ENCODE measurements at places on chromosomes 3 and 15.

DNA sequence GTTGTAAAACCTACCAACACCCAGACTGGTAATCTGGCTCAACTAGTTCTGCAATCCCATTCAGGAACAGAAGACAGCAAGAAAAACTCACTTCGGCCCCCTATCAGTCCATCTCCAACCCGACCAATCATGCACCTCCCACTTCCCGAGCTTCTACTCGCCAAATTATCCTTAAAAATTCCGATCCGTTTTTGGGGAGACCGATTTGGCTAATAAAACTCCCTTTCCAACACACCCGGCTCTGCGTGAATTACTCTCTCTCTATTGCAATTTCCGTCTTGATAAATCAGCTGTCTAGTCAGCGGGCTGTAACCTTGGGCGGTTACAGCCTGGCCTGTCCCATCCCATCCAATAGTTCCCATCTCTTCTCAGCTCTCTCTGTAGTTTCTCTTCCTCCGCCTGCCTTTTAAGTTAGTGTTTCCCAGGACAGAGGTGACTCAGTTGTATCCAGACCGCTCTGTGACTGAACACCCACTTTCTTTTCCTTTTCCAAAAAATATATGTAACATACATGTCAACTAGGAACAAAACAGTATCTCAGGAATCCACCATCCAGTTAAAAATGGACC is 780 bp upstream of the ACAD9 start:
- DNase-seq, result peak; percentile 38

GRCh38 chr3:126309165-126309564 is 48.0 kb downstream of the KLF15 start:
- DNase-seq, result no peak

- DNase-seq, result no peak
These were observed 104.2 kb downstream of the CNTN6 start for GRCh38 chr3:1197051-1197450.

- DNase-seq, result peak; percentile 2
These were observed 147.7 kb downstream of the SMAD6 start for GRCh38 chr15:66849746-66850077.

DNA sequence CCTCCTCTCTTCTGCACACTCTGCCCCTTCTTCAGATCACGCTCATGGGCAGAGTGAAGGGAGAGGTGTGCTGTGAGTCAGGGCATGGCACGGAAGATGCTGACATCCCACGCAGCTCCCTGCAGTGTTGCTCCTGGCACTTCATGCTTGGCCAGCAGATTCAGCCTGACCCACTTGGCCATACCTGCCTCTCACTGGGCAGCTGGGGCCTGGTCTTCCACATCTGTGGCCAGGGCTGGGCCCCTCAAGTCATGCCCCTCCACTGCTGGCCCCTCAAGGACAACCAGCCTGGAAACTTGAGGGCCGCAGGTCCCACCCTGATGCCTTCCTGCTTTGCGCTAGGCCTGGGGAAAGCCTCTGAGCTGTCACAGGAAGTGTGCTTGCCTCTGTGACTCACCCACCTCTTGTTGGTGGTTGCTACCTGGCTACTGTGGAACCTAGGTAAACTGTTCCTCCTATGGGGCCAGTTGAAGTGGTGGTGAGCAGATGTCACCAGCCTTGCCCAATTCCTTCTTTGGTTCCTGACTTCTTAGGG is 48.7 kb downstream of the BSN start:
- peak; percentile 17 for DNase-seq

- no peak for DNase-seq
These were observed 88.3 kb downstream of the ARIH1 start for GRCh38 chr15:72562386-72562785.

DNA sequence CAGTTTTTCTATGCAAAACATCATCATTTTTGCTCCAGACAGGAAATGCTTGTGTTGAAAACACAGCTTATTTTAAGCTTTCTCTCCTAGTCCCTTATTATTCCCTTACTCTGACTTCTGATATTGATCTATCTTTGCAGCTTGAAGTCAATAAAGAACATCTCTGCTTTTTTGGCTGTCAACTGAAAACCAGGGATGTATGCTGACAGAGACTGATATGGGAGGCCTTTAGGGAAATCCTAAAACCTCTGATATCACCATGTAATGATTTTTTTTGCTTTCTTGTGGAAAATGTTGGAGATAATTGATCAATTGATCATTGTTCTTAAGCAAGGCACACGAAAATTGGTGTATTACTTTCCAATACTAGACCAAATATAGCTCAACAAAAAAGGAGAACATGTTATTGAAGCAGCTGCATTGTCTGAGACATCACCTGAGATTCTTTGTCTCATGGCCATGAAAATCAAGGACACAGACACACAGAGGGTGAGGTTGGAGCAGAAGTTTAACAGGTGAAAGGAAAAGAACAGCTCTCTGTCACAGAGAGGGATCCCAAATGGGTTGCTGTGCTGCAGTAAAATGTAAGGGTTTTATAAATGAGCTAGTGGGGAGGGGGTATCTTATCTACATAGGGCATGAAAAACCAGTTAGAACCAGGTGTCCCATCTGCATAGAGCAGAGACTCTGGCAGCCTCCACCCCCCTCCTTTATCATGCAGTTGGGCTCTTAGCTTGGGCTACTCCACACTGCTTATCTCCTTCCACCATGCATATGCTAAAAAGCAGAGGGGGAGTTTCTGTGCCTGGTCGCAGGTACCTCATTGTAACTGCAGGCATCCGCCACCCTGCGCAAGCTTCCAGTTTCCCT is 17.0 kb upstream of the SENP7 start:
- DNase-seq, result no peak
